ENCODE measurements at places on chromosomes 4 and X.

DNA sequence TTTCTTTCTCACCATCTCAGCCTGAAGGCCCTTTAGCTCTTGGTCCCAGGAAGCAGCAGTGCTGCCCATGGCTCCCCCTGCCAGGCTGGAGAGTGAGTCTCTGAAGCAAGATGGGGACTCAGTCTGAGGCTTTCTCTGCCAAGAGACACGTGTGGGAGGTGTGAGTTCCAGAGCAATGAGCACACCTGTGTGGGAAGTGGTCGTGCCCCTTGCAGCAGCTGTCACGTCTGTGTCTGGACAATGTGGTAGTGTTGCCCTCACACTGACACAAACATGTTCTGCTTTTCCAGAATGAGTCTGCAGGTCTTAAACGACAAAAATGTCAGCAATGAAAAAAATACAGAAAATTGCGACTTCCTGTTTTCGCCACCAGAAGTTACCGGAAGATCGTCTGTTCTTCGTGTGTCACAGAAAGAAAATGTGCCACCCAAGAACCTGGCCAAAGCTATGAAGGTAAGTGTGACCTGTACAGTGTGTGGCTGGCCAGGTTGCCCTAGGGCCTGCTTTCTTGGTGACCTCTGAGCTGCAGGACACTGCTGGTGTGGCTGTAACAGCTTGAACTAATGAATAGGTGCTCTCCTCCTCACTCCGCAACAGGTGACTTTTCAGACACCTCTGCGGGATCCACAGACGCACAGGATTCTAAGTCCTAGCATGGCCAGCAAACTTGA lies 1.9 kb downstream of the TACC3 start:
- DNase-seq, result peak; percentile 68

- no peak for DNase-seq
Observed at GRCh38 chr4:17702641-17703040, 78.8 kb downstream of the FAM184B start.

GRCh38 chrX:43474321-43474720 lies 181.8 kb upstream of the MAOA start:
- no peak for DNase-seq

DNA sequence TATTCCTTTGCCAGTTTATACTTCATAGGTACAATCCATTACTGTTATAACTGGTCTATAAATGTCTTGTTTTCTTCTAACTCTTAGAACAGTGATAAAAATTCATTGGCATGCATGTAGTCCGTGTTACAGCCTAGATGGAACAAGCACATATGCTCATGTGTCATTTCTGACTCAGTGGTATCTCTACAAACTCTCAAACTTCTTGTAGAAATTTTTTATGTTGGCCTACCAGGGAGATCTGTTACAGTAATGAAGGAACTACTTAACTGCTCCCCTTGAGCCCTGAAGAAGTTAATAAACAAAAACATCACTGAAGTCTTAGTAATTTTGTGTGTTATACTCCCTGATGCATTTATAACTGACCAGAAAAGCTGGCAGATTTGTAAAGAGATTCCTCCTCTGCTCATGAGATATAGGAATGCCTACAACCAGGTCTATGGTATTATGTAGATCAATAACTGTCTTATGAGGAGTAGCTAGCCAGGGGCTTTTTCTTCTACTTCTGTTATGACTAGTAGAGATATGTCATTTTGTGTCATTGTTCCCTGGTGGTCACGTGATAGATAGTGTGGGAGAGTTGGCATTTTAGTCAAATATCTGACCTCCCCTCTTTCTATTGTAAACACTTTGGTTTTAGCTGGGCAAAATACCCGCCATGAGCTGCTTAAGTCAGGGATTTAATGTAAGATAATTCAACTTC lies 53.7 kb upstream of the FAAH2 start:
- no peak for DNase-seq

GRCh38 chr4:101027721-101028120 lies 319.6 kb downstream of the PPP3CA start:
- no peak for DNase-seq

- peak; percentile 72 for DNase-seq
Observed at GRCh38 chr4:145565328-145565727, 53.9 kb upstream of the MMAA start.

- no peak for DNase-seq
Observed at GRCh38 chr4:6155996-6156750, 44.2 kb downstream of the JAKMIP1 start.

- DNase-seq, result no peak
Observed at GRCh38 chr4:182973511-182973911, 56.3 kb upstream of the DCTD start.

GRCh38 chr4:172202480-172203076 lies 389.4 kb downstream of the GALNTL6 start:
- peak; percentile 46 for DNase-seq

- peak; percentile 68 for DNase-seq
Observed at GRCh38 chr4:13627178-13627605, 333 bp downstream of the BOD1L1 start.

DNA sequence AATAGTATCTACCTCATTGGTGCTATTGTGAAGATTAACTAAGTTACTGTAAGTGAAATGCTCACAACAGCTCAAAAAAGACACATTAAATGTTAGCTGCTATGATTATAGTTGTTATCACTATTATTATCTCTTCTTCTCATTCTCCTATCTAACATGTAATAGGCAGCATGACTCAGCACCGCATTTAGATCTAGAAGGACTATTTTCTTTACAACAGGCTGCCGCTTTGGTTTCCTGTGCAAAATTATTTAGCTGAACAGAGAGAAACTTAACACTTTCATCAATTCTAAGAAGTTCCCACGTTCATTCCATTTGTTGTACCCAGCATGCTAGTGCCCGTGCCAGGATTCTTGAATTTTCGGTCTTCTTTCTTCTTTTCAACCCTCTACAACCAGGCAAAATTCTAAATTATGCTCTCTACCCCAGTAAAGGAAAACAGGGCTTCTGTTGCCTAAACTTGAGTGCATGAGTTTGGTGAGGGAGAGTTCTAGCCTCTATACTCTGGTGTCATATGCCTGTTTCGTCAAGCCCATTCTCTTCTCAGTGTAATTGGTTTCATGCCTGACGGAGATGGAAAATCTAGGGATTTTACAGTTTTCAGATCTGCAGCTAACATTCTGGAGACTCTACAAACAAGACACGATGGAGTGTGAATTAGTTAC lies 378.9 kb downstream of the PPP1R2C start:
- no peak for DNase-seq

DNA sequence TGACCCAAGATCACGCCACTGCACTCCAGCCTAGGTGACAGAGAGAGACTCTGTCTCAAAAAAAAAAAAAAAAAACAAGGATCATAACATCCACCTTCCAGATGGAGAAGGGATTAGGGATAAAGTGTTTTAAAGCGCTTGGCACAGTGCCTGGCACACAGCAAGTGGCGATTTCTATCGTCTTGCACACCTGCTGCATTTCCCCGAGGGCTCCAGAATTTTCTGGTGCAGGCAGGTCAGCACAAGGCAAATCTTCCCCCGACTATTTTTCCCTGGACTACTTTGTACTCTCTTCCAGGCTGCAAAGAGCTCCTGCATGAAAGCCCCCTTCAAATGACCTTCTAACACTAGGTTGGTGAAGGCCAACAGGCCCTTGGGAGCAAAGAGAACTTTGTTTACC lies 57.3 kb downstream of the APBB2 start:
- no peak for DNase-seq

GRCh38 chr4:26490111-26490959 lies at the start of gene CCKAR:
Gene CCKAR (minus strand): TSS chr4:26490484. CDS start chr4:26490267, 217 bp downstream.
- DNase-seq, result no peak

- no peak for DNase-seq
Observed at GRCh38 chr4:166777760-166778159, 456.5 kb downstream of the SPOCK3 start.

- peak; percentile 72 for DNase-seq
Observed at GRCh38 chrX:66030505-66031317, 9.2 kb downstream of the VSIG4 start.

GRCh38 chr4:71406459-71406963 lies 67.7 kb downstream of the SLC4A4 start:
- no peak for DNase-seq

GRCh38 chr4:68907245-68907644 lies 44.4 kb downstream of the UGT2A3 start:
- DNase-seq, result no peak

GRCh38 chrX:133921764-133922389 lies 63.5 kb downstream of the GPC3 start:
- peak; percentile 30 for DNase-seq

DNA sequence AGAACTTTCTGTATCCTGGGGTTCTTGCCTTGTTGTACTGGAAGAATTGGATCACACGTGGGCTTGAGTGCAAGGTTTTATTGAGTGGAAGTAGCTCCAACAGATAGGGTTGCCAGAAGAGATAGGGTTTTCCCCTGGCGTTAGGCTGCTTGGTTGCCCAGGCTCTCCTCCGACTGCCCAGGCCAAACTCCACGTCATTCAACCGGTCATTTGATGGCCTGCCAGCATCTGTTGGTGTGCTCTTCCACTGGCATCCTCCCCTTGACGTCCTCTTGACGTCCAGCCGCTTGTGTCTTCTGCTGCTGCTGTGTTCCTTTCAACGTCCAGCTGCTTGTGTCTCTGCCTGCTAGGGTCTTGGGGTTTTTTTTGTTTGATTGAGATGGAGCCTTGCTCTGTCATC lies 340.3 kb upstream of the ZCCHC13 start:
- no peak for DNase-seq

GRCh38 chr4:108148316-108148715 lies 20.4 kb downstream of the LEF1 start:
- DNase-seq, result no peak

- DNase-seq, result peak; percentile 39
Observed at GRCh38 chr4:52655506-52655905, 3.6 kb downstream of the USP46 start.

- DNase-seq, result no peak
Observed at GRCh38 chr4:55993994-55994663, 45.4 kb downstream of the CEP135 start.

GRCh38 chrX:108833993-108834392 lies 97.6 kb upstream of the IRS4 start:
- no peak for DNase-seq

- no peak for DNase-seq
Observed at GRCh38 chr4:41620594-41621256, 82.8 kb downstream of the LIMCH1 start.

DNA sequence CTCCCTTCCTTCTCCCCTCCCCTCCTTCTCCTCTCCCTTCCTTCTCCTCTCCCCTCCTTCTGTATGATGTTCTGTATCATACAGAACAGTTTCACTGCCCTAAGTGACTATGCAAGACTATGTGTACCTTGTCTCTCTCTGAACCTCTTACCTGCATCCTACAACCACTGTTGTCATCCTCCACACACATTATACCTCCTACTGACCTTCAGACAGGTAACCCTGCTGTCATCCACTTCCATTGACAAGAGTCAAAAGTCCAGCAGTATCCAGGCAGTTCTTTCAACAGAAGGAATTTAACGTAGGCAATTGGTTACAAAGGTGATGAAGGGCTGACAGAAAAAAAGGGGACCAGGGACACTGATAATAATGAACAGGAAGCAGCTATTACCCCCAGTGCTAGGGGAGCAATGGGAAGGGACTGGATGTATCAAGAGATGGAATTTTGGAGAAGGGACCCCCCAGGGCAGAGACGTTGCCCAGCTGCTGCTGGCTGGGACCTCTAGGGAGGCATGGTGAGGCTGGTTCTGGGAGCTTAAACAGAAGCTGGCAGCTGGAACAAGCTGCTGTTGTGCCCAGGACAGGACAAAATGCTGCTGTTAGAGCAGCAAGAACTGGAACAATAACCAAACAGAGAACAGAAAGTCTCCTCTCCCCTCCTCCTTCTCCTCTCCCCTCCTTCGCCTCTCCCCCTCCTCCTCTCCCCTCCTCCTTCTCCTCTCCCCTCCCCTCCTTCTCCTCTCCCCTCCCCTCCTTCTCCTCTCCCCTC lies 84.7 kb downstream of the DCTD start:
- no peak for DNase-seq

DNA sequence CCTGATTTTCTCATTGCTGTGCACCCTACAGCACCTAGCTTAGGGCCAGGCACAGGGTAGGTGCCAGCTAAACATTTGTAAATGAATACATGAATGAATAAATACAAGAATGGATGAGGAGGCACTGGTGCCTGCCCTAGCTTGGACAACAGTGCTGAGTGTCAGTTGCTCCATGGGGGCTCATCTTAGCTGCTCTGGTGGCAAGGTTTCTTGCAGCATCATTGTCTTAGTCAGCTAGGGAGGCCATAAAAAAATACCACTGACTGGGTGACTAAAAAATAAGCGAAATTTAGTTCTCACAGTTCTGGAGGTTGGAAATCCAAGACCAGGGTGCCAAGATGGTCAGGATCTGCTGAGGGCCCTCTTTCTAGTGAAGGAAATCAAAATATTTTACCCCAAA lies 31.2 kb downstream of the TMEM31 start:
- DNase-seq, result no peak

DNA sequence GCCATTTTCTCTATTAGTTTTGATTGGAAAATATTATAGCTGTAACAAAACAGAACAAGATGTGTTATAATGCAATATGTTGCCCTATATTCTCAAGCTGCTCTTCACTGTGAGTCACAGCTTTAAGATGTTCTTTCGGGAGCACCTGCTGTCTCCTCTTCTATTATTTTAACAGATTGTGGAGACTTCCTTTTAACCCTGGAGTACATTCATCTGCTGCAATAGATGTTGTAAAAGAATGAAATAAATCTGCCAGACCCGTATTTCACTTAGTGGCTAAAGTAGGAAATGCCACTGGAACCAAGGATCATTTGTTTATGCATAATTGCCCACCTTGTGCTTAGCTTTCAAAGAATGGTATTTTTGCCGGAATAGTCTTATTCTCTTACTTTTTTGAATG lies 11.1 kb downstream of the LSM6 start:
- no peak for DNase-seq

DNA sequence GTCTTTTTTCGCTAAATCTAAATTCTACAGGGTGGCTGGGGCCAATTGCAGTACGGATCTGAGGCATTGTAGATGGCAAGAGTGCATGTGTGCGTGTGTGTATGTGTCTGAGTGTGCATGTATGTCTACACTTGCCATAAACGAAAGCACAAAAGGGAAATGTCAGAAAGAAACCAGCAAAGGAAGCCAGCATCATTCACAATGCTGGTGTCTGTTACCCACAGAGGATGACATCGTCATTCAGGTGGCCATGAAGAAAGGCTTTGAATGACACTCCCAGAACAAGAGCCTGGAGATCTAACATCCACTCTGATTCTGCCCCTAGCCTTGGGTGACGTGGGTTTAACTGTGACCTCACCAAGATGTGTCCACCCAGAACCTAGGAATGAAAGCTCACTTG lies 124.6 kb downstream of the DHRSX start:
- no peak for DNase-seq

DNA sequence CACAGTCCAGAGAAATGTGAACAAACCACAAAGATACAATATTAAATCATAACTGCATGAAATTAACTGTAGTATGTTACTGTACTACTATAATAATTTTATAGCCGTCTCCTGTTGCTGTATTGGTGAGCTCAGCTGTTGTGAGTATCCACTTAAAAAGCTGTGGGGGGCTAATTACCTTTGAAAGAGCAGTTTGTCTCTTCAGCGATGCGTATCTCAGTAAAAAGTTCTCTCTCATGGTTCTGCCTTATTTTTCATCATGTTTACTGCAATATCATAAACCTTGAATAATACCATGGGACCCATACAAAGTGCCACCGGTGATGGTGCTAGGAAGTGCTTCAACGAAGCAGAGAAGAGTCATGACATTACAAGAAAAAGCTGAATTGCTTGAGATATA lies 8.4 kb upstream of the MSMO1 start:
- DNase-seq, result no peak

GRCh38 chr4:138828926-138829325 lies 186.7 kb upstream of the NOCT start:
- DNase-seq, result no peak

- DNase-seq, result no peak
Observed at GRCh38 chr4:110501826-110502225, 25.9 kb downstream of the ENPEP start.

GRCh38 chrX:10168226-10168625 lies 11.5 kb downstream of the CLCN4 start:
- DNase-seq, result peak; percentile 21

Measured in NB4 (cell line).